T follicular helper cell (primary cell): ENCODE measurements at places on chromosomes 12 and 14.

DNA sequence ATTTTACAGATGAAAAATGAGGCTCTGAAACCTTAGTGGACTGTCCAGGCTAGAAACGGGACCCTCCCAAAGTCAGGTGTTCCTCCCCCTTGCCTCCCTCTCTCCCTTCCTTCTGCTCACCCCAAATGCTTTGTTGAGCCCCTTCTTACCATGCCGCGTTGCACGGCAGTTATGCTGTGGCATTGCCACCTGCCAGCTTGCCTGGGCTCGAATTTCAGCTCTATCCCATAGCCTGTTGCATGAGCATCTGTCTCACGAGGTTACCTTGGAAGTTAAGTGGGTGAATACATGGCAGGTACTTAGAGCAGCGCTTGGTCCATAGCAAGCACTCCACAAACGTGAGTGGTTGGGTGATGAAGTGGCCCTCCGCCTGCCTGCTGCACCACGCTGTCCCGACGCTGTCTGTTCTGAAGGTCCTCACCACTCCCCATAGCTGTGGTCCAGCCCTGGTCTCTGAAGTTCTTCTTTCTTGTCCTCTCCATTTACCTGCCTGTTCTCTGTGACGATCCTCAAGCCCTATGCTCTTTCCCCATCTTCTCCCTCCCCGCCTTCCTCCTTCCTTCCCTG, 269.9 kb downstream of the CACNA1C start:
- DNase-seq = no peak

DNA sequence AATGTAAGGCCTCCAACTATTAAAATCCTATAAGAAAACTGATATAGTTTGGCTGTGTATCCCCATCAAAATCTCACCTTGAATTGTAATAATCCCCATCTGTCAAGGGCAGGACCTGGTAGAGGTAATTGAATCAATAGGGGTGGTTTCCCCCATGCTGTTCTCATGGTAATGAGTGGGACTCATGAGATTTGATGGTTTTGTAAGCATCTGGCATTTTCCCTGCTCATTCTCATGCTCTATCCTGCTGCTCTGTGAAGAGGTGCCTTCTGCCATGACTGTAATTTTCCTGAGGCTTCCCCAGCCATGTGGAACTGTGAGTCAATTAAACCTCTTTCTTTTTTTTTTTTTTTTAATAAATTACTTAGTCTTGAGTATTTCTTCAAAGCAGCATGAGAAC, 31.9 kb downstream of the TSPAN19 start:
- no peak for DNase-seq

DNA sequence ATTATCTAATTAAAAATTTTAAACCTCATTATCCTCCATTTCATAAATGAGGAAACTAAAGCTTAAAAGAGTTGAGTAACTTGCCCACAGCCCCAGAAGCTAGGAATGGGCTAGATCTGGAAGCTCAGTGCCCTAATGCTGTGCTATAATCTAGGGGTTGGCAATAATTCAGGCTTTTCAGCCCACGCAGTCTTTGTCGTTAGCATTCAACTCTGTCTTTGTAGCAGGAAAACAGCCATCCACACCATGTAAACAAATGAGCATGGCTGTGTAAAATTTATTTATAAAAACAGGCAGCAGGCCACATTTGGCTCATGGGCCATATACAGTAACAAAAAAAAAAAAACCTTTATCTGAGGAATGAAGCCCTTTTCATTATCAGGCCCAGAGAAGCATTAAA, 92.4 kb upstream of the OVCH1 start:
- no peak for DNase-seq

DNA sequence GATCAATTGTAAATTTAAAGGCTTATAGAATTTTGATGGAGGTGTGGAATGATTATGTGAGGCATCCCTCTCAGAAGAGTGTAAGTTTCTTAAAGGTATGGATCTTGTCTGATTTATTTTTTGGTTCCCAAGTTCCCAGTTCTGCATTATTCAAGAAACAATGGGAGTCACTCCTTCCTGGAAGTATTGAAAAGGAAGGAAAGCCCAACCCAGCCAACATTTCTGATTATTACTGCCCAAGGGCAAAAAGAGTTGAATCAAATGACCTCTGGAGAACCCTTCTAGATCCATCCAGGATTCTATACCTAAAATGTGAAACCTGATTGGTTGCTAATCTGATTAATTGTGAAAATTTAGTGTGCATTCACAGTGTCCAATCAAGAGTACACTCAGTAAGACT, 166.2 kb downstream of the ANO2 start:
- DNase-seq = no peak

GRCh38 chr12:77401064-77401769, 335.8 kb upstream of the E2F7 start:
- no peak for DNase-seq

GRCh38 chr12:97006585-97006984, 99.5 kb downstream of the NEDD1 start:
- no peak for DNase-seq

DNA sequence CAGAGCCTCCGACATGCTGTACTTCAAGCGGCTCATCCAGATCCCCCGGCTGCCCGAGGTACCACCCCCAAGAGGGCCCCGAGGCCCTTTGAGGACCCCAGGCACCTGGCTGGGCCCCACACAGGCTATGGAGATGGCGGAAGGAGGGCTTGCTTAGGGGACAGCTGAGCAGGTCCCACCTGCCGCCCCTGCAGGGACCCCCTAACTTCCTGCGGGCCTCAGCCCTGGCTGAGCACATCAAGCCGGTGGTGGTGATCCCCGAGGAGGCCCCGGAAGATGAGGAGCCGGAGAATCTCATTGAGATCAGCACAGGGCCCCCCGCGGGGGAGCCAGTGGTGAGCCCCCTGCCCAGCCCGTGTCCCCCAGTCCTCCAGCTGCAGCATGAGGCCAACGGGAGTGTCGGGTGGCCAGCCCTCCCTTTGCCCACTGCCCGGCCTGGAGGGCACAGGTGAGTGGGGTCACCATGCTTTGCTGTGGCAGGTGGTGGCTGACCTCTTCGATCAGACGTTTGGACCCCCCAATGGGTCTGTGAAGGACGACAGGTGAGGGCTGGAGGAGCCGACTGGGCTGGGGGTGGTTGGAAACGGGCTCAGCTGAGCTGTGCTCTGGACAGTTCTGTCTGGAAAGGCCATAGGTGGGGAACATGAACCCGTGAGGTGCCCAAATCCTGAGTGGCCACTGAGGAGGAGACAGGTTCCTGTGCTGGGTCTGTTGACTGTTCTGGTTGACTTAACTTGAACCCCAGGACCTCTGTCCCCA, 20.0 kb downstream of the HIP1R start:
- DNase-seq = no peak

DNA sequence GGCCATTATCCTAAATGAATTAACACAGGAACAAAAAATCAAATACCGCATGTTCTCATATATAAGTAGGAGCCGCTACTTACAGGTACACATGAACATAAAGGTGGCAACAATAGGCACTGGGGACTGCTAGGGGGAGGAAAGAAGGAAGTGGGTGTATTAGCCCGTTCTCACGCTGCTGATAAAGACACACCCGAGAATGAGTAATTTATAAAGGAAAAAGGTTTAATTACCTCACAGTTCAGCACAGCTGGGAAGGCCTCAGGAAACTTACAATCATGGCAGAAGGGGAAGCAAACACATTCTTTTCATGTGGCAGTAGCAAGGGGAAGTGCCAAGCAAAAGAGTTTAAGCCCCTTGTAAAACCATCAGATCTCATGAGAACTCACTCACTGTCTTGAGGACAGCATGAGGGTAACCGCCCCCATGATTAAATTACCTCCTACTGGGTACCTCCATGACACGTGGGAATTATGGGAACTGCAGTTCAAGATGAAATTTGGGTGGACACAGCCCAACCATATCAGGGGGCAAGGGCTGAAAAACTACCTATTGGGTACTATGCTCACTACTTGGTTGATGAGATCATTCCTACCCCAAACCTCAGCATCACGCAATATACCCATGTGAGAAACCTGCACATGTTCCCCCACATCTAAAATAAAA, 16.4 kb upstream of the MIA2 start:
- DNase-seq = no peak

DNA sequence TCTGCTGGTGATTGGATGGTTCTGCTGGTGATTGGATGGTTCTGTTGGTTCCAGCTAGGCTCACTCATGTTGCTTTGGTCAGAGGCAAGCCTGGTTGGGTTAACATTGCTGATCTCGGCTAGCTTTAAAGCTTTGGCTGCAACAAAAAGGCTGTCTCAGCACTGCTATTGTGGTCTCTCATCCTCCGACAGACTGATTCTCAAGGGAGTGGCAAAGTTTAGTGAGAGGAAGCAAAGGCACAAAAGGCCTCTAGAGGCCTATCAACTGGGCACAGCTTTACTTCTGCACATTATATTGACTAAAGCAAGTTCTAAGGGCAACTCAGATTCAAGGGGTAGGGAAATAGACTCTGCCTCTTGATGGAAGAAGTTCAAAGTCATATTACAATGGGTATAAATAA, 84.7 kb upstream of the LGR5 start:
- no peak for DNase-seq

DNA sequence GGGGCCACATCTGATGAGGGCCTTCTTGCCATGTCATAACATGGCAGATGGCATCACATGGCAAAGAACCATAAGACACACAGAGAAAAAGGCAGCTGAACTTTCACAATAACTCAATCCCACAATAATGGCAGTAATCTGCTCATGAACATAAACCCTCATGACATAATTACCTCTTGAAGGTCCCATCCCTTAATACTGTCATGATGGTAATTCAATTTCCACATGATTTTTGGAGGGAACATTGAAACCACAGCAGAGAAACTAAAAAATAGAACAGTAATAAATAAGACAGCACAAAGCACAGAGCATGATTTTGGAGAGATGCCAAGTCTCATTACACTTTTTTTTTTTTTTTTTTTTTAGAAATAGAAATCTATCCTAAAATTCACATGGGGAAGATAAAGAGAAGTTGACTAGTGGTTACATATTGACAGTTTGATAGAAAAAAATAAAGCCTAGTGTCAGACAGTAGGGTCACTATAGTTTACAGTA, 61.8 kb upstream of the ATF7IP start:
- DNase-seq = no peak

DNA sequence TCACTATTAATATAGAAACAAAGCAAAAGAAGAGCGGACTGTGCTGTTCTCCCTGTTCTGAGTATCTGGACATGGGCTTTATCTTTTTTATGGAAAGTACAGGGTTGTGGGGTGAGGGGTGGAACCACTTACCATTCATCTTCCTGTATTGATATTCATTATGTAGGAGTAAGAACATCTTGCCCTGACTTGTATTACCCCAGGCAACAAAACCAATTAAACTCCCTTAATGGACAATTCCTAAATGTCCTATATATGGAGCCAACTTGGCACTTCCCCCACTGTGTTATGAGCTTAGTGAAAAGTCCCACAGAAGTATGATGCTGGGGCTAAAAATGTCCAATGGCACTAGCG, 139.9 kb upstream of the KRR1 start:
- DNase-seq = no peak

GRCh38 chr12:132558042-132558856, 52.1 kb downstream of the LRCOL1 start:
- no peak for DNase-seq

GRCh38 chr14:94707494-94707893, 62.4 kb downstream of the GSC start:
- DNase-seq = no peak

- DNase-seq = no peak
Observed at GRCh38 chr12:32211066-32211899, 104.6 kb downstream of the BICD1 start.

- no peak for DNase-seq
Observed at GRCh38 chr14:24847568-24848095, 202.3 kb downstream of the STXBP6 start.

DNA sequence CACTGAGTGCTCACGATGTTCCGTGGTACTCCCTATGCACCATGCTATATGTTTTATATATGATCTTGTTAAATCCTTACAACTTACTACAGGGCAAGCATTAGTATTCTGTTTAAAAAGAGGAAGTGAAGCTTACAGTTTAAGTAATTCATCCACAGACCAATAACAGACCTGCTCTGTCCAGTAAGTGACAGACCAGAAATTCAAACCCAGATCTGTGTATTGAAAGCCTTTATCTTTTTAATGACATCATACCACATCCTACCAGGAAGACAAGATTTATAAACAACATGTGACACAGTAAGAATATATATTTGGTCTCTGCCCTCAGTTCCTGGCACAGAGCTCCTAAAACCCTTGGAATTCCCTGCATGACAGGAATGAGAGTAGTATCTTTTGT, 206.5 kb downstream of the STXBP6 start:
- DNase-seq = no peak

- no peak for DNase-seq
Observed at GRCh38 chr12:15001733-15002382, 29.0 kb downstream of the PDE6H start.

GRCh38 chr12:67916266-67916970, 72.8 kb upstream of the IFNG-AS1 start:
- DNase-seq = no peak

DNA sequence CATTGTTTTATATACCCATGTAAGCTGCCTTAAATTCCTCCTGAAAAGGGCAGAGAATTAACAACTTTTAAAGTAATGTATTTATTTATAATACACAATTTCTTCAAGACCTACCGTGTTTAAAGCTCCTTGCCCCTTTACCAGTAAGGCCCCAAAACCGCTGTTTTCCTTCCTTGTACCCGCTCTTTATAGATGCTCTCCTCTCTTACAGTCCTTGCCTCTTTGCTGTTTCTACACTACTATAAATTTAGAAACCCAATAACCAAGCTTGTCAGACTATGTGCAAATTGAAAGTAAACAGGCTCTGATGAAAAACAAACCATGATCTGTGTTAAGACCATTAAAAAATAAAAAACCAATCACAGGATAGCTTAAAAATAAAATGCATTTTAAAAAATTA, 3.9 kb downstream of the MPHOSPH9 start:
- DNase-seq = no peak

DNA sequence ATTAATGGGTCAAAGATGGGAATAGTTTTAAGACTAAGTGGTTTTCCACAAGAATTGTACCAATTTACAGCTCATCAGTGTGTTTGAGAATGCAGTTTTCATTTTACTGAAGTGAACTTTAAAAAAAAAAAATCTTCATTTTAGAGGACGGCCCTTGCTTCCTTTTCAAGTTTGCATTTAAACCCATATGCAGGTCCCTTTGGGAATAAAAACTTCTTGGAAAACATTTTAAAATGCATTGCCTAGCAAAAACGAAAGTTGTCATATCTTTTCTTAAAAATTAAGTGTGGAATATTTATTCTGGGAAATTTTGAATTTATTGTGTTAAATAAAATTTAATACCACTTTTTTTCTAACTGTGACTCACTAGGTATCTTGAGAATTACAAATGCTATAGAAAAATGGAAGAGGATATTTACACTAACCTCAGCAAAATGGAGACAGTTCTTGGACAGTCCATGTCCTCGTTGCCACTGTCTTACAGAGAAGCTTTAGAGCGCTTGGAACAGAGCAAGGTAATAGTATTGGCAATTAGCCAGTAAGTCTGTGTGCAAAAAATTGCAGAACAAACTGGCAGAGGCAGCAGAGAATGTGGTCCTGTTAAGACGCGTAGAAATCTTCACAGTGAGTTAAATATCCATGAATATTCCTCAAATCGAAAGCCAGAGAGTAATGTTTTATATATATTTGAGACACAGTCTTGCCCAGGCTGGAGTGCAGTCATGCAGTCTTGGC, 209.7 kb downstream of the SYNE2 start:
- DNase-seq = no peak
